Progenitor cell of endocrine pancreas (in vitro differentiated cells): ENCODE measurements at places on chromosomes 4 and X. TPM values are rescaled to one million over a fixed set of nuclear protein-coding genes. Genes with fewer than 3 reads are reported as not detected.

AMBN gene
- not detected in 2 replicates for total RNA-seq

- no peak for DNase-seq
Measured at GRCh38 chrX:44961817-44962607, 89.0 kb downstream of the KDM6A start.

ETDA gene
- not detected in 2 replicates for total RNA-seq

GRCh38 chrX:41491267-41492004 lies 44.3 kb downstream of the NYX start:
- no peak for DNase-seq

TMEM156 gene
- total RNA-seq, result not detected in 2 replicates
